ENCODE measurements at places on chromosomes 1 and 21.
A peak's percentile ranks its signal among the peaks of the same experiment; 100 is the strongest.

DNA sequence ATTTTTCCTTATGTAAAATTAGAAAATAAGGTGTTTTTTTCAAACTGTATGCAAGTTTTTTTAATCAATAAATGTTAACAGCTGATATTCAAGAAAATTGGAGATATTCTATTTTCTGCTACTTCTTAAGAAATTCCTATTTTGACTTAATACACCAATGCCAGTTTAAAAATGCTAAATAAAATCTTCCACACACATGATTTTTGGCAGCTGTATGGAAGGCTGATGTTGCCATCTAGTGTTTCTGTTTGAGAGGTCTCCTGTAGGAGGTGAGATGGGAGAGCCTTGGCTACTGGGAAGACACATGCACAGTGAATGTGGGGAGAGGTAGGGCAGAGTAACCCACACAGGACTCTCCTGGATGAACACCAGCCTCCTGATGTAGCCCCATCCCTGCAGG is 29.2 kb upstream of the OR2B11 start:
- no peak for DNase-seq

- no peak for DNase-seq
These were observed 4.6 kb downstream of the POFUT2 start for GRCh38 chr21:45283035-45283610.

DNA sequence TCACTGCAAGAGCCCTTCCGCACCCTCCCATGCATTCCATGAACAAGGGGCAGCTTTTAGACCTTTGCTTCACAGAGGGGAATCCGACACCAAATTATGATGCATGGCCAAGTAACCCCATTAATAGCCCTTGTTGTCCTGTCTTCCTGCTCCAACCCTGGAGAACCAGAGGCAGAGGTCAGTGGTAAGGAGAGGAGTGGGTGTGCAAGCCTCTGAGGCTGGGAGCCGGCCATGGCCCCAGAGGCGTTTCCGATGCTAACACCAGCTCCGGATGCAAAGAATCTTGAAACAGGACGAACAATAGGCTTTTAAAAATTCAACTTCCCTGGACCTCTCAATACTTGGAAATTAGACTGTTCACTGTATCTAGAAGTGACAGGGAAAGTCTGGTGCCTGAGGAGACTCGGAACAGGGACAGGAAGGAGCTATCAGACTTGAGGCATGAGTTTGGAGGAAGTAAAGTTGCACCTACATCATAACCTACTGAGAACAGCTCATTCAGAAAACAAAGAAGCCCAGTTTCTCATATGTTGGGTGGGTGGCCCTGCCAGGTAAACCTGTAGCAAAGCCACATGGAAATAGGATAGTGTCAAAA is 101.2 kb upstream of the ERG start:
- no peak for DNase-seq

- no peak for DNase-seq
These were observed 333.3 kb upstream of the PLXNA2 start for GRCh38 chr1:208577381-208577905.

GRCh38 chr1:27357281-27358037 is 9.3 kb downstream of the MAP3K6 start:
- no peak for DNase-seq

DNA sequence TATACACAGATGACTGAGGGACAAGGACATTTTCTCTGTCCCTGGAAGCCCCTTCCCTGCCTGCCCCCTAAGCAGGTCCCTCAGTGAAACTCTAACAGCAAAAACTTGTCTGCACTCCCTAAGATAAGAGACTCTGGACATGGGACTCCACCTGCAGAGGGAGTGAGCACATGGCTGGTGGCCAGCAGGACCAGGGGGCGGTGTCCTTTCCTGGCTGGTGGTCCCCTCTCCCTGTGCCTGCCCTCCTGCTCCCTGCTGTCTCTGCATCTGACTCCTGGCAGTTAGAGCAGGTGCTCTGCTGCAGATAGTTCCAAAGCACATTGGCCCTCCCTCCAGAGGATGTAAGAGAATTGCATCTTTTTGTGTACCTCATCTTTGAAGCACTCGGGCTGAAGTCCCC is 215.5 kb downstream of the GRIK3 start:
- no peak for DNase-seq

- no peak for DNase-seq
These were observed 52.8 kb upstream of the LYPLAL1 start for GRCh38 chr1:219120624-219121544.

DNA sequence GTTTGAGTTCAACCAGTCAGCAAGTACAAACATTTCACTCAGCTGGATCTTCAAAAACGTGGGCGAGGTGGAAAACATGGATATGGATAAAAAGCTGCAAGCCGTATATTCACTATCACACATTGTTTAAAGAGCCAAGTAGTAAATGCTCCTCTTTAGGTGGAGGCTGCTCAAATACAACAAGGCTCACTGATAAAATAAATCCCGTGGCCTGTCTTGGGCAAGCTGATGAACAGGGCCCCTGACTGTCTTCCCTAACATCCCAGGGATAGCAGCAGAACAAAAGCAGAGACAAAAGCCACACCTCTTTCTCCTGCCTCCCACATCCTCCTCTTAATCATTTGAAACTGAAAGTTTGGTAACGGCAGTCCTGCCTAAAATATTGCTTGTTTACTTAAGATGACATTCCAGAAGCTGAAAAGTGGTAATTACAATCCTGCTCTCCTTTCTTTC is 357.7 kb downstream of the TTLL7 start:
- DNase-seq = no peak

- no peak for DNase-seq
These were observed 242.5 kb downstream of the RERE start for GRCh38 chr1:8574985-8575384.

GRCh38 chr1:192639607-192640368 is 3.8 kb downstream of the RGS13 start:
- no peak for DNase-seq

GRCh38 chr1:220680085-220680687 is 10.0 kb upstream of the C1orf115 start:
- peak; percentile 15 for DNase-seq

- DNase-seq = no peak
These were observed 47.9 kb downstream of the NPHP4 start for GRCh38 chr1:5944154-5944842.

DNA sequence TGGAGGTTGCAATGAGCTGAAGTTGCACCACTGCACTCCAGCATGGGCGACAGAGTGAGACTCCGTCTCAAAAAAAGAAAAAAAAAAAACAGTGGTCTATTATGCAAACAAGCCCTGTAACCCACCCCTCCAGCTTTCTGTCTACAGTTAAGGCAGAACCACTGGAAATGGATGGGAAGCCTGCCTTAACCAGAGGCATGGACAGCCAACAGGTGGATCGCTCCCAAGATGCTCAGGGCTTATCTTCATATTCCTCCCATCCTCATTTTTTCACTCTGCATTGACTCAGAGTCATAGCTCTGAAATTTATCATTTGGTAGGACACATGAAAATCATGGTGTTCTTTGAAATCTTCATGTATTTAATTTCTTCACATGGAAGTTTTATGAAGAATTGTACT is 8.7 kb downstream of the MTFR1L start:
- no peak for DNase-seq

DNA sequence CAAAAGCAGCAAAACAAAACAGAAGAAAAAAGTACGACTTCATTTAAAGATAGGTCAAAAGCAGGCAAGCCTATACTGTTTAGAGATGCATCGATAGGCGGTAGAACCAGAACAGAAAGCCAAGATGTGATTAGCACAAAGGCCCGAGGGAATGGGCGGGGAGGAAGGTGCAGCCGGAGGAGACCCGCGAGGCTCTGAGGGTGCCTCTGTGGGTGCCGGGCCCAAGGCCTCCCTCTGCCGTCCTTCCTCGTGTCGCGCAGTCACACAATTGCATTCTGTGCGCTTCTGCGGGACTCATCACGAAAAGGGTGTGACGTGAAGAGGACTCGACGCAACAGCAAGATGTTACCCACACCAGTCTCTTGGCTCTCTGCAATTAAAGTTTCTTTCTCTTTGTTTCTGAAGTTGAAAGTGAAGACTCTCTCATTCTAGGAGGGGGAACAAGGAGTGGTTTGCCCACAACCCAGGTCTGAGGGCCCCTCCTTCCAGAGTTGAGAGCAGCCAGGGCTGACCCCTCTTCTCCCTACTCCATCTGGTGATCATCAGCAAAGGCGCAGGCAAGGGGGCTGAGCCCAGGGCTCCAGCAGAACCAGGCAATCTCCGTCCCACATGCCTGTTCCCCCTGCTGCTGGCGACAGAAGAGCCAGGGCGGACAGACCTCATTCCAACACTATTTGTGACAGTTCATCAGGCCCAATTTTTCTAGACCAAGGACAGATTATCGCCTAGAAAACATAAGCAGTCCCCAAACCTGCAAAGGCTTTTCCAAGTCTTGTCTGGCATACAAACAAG is 41.0 kb downstream of the NPHP4 start:
- no peak for DNase-seq

DNA sequence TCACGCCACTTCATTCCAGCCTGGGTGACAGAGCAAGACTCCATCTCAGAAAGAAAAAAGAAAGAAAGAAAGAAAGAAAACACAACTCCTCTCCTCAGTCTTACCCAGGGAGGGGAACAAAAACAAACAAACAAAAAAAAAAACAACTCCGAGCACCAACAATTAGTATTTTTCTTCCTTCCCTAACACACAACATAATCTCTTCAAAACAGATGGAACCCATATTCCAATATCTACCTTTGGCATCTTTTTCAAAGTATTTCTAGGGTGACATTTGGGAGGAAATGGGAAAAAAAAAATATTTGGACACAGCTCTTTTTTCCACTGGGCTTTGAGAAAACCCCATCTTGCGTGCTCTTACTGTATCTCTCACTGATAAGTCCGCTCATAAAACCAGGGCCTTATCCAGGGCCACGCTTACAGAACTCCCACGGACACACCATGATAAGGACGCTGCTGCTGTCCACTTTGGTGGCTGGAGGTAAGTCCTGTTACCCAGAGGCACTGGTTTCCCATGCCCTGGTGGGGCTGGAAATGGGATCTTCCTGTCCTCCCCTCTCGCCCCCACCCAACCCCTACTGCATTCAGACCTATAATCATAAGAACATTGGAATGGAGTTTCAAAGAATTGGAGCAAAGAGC is at the start of gene CELA2A:
CELA2A (plus strand) TSS at position 420 of the 642 bp plus-strand sequence; CDS start at position 442, 22 bp downstream.
- no peak for DNase-seq

DNA sequence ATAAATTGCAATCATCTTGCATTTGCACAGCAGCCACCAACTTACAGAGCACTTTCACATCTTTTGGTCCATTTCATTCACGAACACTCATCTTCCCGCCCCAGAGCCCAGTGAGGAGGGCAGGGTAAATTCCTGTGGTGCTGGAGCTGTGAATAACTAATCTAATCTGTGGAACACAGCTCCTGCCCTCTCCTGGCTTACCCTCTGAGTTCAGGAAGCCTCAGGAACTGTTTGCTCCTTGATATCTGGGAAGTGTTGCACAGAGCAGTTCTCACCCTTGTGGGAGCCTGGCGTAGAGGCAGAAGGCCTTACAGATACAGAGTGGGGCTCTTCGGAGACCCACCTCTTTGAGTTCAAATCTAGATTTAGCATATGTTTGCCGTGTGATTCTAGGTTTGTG is 11.6 kb upstream of the RD3 start:
- DNase-seq = no peak

DNA sequence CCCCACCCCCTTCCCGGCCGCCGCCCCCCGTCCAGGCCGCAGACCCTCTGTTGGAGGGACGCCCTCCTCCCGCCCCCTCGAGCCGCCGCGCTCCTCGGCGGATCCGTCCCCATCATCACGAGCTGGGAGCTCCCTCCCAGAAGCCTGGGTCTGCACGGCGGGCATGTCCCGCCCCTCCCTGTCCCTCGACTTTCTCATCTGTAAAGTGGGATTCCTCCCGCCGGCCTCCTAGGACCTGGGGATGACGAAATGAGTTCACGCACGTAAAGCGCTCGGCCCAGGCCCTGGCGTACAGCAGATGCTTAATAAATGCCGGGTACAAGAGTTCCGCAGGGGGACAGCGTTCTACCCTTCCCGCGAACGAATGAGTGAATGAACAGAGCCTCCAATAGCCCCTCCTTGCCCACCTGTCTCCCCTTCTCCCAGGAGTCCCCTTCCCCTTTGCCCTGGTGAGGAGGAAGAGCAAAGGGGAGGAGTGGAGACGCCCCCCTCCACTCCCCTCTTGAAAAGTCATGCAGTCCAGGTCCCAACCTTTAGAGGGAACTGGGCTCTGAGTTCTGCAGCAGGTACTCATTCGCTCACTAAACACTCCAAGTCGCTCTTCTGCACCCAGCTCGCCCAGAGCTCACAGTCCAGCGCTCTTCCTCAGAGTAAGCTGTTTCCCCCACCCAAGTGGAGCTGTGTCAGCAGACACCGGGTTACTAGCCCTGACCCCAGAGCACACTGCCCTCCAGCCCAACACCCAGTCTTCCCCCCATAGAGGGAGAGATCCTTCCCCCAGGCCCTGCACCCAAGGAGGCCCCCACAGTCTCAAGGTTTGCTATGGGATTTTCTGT is 16.8 kb downstream of the RAP1GAP start:
- no peak for DNase-seq

DNA sequence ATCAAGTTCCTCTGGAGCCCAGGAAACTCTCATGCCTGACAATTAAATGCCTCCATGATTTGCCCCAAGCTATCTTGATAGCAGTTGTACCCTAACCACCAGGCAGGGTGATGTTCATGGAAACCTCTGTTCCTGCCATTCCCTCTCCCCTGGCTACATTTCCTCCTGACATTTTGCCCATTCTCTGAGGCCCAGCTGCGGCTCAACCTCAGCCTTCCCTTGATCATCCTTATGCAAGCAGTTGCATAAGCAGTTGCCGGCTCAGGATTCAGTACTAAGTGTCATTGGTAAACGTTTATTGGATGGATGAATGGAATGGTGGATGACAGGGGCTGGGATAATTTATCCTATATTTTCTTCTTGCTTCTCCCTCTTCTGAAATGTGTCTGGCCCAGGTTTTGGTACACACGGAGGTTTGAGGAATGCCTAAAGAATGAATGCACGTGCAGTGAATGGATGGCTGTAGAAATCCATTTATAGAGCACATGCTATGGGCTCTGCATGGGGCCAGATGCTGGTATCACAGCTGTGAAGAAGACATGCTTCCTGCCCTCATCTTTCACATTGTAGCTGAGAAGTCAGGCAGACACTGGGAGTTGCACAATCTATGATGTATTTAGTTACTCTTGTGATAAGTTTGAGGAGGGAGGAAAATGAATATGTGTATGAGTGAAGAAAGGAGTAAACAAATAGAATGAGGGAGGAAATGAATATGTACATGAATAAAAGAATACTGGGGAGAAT is 261.8 kb downstream of the FOXD2 start:
- DNase-seq = no peak

- DNase-seq = no peak
These were observed 55.5 kb downstream of the PLPPR5 start for GRCh38 chr1:98949166-98949565.

GRCh38 chr21:41054018-41054578 is 113.9 kb upstream of the BACE2 start:
- no peak for DNase-seq

Measured in NCI-H2029 treated with DMSO at 0.1 percent for 48 hours (cell line).